ENCODE measurements at places on chromosomes 2 and 18. TPM values are rescaled to one million over a fixed set of nuclear protein-coding genes. Genes with fewer than 3 reads are reported as not detected.

The IL36A gene
- total RNA-seq: not detected

The ATL2 gene
- 69.0 TPM for total RNA-seq

The C2orf72 gene
- not detected for total RNA-seq

The LOXHD1 gene
- total RNA-seq: not detected

The TUBB8B gene
- total RNA-seq: 0.49 TPM

The NEUROD1 gene
- not detected for total RNA-seq

The EN1 gene
- not detected for total RNA-seq

The PCARE gene
- not detected for total RNA-seq

The FBXO36 gene
- 1.5 TPM for total RNA-seq

The CIB4 gene
- not detected for total RNA-seq

The CYTIP gene
- total RNA-seq: 358 TPM

The TEKT4 gene
- total RNA-seq: not detected

The CFAP65 gene
- total RNA-seq: not detected

The RBMS1 gene
- 42.2 TPM for total RNA-seq

The CTAGE1 gene
- total RNA-seq: not detected

The FLACC1 gene
- total RNA-seq: 5.0 TPM

The LYPD1 gene
- 0.22 TPM for total RNA-seq

The CAVIN2 gene
- not detected for total RNA-seq

The ACKR3 gene
- 7.1 TPM for total RNA-seq

The POTEC gene
- total RNA-seq: not detected

The WDFY1 gene
- total RNA-seq: 71.2 TPM

The PDE1A gene
- total RNA-seq: not detected

The NIFK gene
- 56.3 TPM for total RNA-seq

The RFTN2 gene
- total RNA-seq: not detected

The TTC32 gene
- 38.1 TPM for total RNA-seq

The TCF23 gene
- total RNA-seq: 0.10 TPM

The PRSS56 gene
- total RNA-seq: not detected

The MRPL33 gene
- 26.9 TPM for total RNA-seq

The OTOS gene
- total RNA-seq: not detected

The SERPINB8 gene
- total RNA-seq: 22.1 TPM

The C2orf80 gene
- total RNA-seq: not detected

The EMILIN1 gene
- total RNA-seq: 0.52 TPM

The CYS1 gene
- total RNA-seq: not detected

The DSG4 gene
- total RNA-seq: not detected

The PIKFYVE gene
- 79.3 TPM for total RNA-seq

The NCL gene
- 439 TPM for total RNA-seq

The ALKAL2 gene
- 5.3 TPM for total RNA-seq

The CYP27A1 gene
- total RNA-seq: 0.39 TPM

The SERPINB2 gene
- 1.7 TPM for total RNA-seq

The FAM124B gene
- total RNA-seq: not detected

The TM4SF20 gene
- total RNA-seq: not detected

The C18orf63 gene
- not detected for total RNA-seq

The ANKRD53 gene
- 1.4 TPM for total RNA-seq

The GKN2 gene
- not detected for total RNA-seq

Data from B cell (primary cell).